Activated CD8-positive, alpha-beta T cell treated with anti-CD3 and anti-CD28 coated beads for 36 hours (primary cell): ENCODE measurements at places on chromosomes 3 and 15. TPM values are rescaled to one million over a fixed set of nuclear protein-coding genes. Genes with fewer than 3 reads are reported as not detected.

Gene CLSTN2
- total RNA-seq = not detected

Gene FLNB
- 28.4 TPM for total RNA-seq

Gene LINGO1
- not detected for total RNA-seq

Gene SLC51A
- not detected for total RNA-seq

Gene GHRL
- total RNA-seq = not detected

Gene GMNC
- total RNA-seq = not detected

Gene NOX5
- not detected for total RNA-seq

Gene HYAL1
- not detected for total RNA-seq

Gene SPINK8
- not detected for total RNA-seq

Gene CIB2
- 1.6 TPM for total RNA-seq

Gene GOLGA6D
- not detected for total RNA-seq

Gene GPR62
- total RNA-seq = not detected

Gene FAM162A
- total RNA-seq = 204 TPM

Gene PODXL2
- total RNA-seq = 1.3 TPM

Gene PLSCR4
- total RNA-seq = not detected

Gene RAB6B
- 2.0 TPM for total RNA-seq

Gene KBTBD8
- 11.1 TPM for total RNA-seq

Gene GPR176
- total RNA-seq = 0.13 TPM

Gene STARD5
- 6.9 TPM for total RNA-seq

Gene CTDSPL
- total RNA-seq = 1.2 TPM

Gene MST1R
- 1.1 TPM for total RNA-seq

Gene PDE8A
- total RNA-seq = 24.4 TPM

Gene TNNC1
- total RNA-seq = 4.8 TPM

Gene P2RY12
- total RNA-seq = not detected

Gene CCR3
- total RNA-seq = not detected
